ENCODE measurements at places on chromosomes 1 and 21.

GRCh38 chr1:48750109-48750508 lies 26.6 kb downstream of the BEND5 start:
- no peak for DNase-seq

DNA sequence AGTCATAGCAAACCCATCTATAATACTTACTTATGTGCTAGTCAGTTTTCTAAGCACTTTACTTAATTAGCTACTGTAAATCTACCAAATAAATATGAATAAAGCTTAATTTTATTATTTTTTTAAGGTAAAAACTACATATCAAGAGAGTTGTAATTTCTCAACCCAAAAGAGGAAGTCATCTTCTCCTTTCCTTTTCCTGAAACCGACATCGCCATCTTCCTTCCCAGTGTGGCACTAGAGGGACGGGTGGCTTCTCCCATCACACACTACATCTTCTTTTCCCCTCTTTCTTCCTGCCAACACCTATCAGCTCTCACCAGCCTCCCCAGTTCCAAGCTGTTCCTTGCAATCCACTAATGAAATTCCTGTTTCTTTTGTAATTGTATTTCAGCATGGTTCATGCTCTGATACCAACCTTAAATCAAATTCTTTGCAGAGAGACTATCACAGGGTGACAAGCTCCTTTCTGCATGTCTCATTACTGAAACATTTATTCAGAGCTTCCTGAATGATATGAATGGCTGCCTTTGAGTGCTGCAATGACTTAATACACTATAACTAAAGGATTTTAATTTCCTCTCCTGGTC lies 251.6 kb upstream of the FAM78B start:
- DNase-seq = no peak

DNA sequence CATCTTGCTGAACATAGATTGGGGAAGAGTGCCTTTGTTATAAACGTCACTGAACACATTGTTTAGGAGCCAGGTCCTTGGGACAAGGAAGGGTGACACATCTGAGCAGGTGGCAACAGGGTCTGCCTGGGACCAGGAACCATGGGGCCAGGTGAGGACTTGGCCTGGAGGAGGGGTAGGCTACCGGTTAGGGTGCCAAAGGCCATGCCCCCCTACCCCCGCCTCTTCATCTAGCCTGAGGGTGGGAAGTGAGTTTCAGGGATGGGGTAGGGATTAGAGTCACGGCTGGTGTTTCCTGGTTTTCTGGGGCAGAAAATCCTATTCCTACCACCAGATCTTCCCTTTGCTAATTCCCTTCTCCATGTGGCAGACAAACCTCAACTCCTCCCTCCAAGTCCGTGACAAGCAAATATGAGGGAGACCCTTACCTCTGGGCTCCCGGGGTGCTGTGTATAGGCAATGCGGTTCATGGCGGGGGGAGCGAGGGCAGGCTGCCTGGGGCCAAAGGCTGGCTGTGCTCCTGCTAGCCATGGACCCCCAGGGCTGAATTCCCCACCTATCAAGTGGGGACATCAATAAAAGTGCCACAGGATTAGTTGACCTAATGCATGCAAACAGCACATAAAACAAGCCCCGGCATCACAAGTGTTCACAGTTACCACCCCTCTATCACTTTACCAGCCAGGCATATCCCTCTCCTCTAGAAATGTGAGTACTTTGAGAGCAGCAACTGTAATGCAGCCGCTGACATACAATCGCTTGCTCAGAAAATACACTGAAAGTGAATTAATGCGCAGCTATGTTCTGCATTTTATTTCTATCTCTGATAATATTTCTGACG lies 14.5 kb downstream of the CD247 start:
- no peak for DNase-seq

DNA sequence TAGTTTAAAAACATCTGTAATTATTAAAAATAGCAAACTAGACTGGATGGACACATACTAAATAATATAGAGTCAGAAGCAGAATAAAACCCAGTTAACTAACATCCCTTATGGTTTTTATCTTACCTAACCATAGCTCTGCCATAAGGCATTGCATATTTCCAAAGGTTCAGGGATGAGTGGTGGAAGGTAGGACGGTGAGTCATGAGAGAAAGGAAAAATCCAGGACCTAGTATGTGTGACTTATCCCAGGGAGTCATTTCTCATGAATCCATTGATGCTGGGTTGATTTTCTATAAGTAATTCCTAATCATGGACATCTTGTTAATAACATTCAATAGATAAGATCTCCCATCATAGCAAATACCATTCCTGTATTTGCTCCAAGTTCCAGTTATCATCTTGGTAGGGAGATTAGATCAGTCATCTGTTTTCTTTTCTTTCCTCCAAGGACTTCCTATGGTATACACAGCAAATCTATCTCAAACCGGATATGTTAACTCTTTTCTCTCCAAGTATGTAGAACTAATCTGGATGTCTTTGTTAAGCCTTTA lies 490.7 kb upstream of the B3GALT2 start:
- DNase-seq = no peak

DNA sequence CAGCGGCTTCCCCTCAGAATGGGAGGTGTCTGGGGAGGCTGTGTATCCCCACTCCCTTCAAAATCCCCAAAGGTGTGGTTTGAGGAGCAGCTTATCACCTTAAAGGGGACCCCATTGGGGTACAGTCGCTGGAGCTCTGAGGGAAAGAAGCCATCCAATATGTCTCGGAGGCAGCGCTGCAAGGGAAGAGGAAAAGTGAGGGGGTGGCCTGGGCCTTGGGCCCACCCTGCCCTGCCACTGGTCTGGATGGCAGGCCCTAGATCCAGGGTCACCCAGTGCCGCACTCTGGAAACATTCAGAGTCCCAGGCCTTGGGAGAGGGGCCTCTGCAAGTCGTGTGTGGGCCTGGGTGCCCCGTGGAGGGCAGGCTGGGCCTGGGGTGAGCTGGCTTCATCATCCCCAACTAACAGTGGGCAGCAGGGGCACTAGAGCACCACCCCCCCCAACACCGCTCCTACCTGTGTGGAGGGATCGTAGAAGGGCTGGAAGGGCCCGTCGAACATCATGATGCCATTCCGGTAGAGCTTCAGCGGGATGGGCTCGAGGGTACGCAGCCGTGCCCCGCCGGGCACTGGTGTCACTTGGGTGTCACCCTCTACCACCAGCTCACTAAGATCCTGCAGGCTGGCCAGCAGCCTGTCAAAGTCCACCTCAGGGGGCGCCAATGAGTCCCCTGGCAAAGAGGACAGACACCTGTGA lies 5.6 kb downstream of the SH3BGRL3 start:
- no peak for DNase-seq

DNA sequence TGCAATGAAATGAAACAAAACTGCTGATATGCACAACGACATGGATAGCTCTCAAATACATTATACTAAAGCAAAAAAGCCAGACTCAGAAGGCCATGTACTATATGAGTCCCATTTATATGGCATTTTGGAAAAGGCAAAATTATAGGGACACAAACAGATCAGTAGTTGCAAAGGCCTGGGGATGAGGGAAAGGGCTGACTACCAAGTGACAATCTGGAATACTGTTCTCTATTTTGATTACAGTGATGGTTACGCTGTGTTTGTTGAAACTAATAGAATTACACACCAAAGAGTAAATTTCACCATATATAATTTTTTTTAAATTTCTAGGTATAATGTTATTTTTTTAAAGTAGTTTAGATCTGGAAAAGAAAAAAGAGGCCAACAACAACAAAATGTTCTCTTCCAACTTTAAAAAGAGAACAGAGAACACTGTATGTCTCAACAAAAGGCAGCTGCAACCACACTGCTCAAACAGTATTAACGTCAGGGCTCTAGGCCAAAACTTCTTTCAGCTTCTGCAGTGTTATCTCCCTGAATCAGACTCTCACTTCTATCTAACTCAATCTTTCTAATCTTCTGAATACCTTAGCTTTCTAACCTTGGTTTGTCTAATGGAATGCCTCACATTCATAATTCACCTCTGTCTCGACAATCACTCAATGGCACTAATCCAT lies 75.8 kb downstream of the FOXJ3 start:
- no peak for DNase-seq

GRCh38 chr1:208557046-208557722 lies 313.0 kb upstream of the PLXNA2 start:
- DNase-seq = no peak

DNA sequence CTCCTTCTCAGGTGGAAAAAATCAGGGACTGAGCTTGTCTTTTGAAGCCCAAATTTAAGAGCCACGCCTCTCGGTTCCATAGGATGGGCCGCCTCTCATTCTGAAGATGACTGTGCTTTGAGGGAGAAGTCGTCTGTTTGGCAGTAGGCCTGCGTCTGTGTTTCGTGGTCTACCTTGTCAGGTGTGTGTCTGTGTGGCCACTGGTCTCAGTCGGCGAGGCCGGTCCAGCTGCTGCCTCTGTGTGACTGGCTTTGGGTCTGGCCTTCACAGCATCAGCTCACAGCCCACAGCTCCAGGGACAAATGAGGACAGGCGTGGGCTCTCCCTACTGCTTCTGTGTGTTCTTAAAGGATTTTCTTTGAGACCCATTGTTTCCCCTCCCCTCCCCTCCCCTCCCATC lies 50.3 kb downstream of the B3GALT5 start:
- DNase-seq = no peak
